Endothelial cell (in vitro differentiated cells): ENCODE measurements at places on chromosomes 1 and 21.

- DNase-seq = no peak
These were observed 36.4 kb downstream of the IGFN1 start for GRCh38 chr1:201226859-201227488.

DNA sequence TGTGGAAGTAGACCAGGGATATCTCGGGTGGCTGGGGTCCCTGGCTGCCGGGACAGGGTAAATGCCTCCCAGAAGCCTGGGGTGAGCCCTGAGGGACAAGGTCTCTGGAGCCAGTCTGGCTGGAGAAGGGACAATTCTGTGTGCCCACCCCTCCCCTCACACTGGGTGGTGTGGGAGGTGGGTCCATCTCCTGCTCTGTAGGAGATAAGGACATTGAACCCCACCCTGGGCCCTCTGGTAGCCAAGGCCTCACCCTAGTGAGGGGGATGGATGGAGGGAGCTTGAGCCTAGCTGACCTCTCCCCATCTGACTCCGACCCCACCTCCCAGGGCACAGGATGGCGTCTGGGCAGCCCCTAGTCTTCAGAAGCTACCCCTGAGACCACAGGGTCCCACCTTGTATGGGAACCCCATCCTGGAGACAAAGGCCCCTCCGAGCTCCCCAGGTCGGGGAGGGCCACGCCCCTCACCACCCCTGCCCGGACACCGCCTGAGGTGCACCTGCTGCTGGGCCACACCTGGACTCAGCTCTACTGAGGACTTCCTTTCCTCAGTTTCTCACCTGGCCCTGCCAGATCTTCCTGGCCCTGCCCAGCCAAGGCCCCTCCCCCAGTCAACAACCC is 4.3 kb downstream of the AGRN start:
- DNase-seq = no peak

- no peak for DNase-seq
These were observed 209.2 kb upstream of the DAB1 start for GRCh38 chr1:57633056-57633455.

DNA sequence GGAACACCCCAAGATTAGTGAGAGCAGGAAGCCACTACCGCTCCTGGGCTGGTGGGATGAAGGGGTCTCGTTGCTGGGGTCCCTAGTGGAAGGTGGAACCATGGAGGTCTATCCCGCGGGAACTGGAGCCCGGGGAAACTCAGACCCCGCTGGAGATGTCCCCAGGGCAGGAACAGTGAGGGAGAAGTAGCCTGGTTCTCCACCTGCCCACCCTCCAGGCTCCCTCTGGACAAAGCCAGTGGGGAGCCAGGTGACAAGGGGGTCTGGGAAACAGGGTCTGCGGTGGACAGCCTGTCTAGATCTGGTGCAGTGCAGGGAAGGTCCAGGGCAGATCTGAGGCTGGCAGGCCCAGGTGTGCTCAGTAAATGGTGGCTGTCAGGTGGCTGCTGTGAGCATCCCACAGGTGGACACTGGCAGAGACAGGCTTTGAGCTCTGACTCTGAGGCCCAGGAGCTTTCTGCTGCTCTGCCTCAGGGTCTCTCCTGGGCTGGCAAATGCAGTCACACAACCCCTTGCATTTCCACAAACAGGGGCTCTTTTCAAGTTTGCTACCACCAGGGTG is 88.0 kb upstream of the TLR5 start:
- no peak for DNase-seq

GRCh38 chr1:3525551-3526482 is 71.4 kb downstream of the ARHGEF16 start:
- DNase-seq = no peak

GRCh38 chr1:156859523-156860112 is 701 bp upstream of the INSRR start:
- DNase-seq = no peak

DNA sequence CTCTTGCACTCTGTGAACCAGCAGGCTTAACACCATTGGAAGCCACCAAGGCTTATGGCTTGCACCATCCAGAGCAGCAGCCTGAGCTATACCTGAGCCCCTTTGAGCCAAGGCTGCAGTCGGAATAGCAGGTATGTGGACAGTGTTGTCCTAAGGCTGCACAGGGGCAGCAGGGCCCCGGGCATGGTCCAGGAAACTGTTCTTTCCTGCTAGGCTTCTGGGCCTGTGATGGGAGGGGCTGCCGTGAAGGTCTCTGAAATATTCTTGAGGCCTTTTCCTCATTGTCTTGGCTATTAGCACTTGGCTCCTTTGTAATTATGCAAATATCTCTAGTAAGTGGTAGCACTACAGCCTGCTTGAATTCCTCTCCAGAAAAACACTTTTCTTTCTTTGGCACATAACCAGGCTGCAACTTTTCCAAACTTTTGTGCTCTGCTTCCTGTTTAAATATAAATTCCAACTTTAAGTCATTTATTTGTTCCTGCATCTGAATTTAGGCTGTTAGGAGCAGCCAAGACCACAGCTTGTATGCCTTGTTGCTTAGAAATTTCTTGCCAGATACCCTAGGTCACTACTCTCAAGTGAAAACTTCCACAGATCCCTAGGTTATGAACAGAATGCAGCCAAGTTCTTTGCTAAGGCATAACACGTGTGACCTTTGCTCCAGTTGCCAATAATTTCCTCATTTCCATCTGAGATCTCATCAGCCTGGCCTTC is 5.2 kb downstream of the KRTAP20-4 start:
- DNase-seq = no peak
